Activated naive CD8-positive, alpha-beta T cell treated with anti-CD3 and anti-CD28 coated beads, Interleukin-2, amount 50 U/mL, for 24 hours (primary cell): ENCODE measurements at places on chromosomes 6 and 20.

- peak; percentile 50 for DNase-seq
Measured at GRCh38 chr6:293193-294174, 1.2 kb downstream of the DUSP22 start.

- no peak for DNase-seq
Measured at GRCh38 chr6:1947922-1948321, 297.5 kb downstream of the GMDS start.

GRCh38 chr6:157246048-157246630, 77.2 kb downstream of the TMEM242 start:
- DNase-seq = no peak

DNA sequence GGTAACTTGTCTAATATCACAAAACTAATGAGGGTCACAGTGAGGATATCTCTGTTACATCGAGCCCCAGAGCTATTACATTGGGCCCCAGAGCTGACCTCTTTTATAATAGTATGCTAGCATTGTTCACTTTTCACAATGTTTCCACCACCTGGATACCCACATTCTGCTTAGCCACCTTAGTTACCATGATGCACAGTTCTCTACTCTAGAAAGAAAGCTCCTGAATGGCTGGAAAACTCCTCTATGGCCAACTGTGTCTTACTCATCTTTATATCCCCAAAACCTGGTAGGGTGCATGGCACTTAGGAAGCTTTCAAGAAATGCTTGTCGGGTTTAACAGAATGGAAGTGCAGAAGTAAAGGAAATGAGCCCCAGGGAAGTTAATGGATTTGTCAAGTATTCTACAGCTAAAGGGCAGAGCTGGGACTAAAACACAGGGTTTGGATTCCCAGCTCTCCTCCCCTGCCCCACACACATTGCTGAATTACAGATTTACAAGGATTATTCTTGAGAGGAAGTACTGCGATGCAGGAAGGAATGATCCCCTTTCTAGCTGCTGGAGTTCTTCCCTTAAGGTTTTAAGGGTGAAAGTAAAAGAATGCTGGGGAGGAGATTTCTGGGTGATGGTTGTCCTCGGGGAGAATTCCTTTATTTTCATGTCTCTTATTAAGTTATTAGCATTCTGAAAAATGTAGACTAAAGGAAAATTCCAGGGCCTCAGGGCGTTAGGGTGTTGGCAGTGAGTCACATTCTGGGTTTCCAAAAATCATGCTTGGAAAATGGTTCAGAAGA, 16.1 kb upstream of the HINT3 start:
- no peak for DNase-seq

- DNase-seq = no peak
Measured at GRCh38 chr6:21855811-21856455, 262.4 kb downstream of the SOX4 start.

DNA sequence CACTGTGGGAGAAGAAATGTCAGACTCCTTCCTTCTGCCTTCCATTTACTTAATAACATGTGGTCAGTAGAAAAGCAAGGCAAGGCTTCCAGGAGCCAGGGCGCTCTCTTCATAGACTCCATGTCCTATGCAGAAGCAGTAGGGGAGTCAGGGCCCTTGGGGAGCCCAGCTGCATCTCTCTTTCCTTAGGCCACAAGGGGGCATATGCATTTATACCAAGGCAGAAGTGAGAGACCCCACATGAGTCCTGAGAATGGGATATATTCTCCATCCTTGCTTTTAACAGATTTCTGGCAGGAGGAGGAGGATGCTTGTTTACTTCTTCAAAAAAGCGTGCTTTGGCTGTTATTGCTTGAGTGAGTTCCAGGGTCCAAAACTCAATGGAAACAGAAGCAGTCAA, 198.5 kb downstream of the HIVEP2 start:
- DNase-seq = peak; percentile 29

DNA sequence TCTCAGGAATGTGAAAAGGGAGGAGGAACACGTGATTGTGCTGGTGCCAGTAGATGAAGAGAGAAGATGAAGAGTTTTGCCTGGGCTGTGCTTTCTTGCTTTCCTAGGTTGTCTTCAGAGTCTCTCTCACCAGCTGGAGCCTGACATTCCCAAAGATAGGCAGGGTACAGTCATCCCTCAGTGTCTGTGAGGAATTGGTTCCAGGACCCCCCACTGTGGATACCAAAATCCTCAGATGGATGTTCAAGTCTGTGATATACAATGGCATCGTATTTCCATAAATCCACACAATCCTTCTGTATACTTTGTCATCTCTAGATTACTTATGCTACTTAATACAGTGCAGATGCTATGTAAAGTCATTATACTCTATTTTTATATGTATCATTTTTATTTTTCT, 113.5 kb downstream of the SAMD5 start:
- DNase-seq = no peak

DNA sequence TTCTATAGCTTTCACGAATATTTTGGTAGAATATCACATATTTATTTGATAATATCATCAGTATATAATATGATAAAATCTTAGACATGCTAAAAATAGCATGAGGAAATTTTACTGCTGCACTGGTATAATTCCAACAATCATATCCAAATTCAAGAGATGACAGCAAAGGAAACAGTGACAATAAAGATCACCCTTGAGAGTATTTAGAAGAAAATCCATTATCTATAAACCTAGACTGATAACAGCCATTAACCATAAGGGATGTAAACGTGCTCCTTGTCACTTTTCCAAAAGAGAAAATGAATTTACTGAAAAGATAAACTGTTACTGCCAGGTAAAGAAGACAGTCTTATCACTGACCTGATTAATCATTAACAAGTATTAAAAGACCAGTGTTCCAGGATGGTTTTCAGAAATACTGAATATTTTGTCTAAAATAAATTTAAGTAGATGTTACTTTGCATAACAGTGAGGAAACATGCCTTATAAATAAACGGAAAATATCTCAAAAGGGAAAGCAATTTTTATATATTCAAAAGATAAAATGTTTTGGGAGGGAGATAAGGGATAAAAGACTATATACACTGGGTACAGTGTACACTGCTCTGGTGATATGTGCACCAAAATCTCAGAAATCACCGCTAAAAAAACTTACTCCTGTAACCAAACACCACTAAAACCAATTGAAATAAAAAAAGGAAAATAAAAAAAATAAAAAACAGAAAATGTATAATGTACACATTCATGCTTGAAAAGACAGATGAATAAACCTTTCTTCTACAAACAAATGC, 1704.7 kb downstream of the HACE1 start:
- no peak for DNase-seq

GRCh38 chr20:10129749-10130148, 88.9 kb upstream of the SNAP25 start:
- DNase-seq = no peak

- DNase-seq = no peak
Measured at GRCh38 chr6:139588076-139588639, 213.7 kb upstream of the CITED2 start.

- no peak for DNase-seq
Measured at GRCh38 chr6:30483677-30484279, 5.5 kb upstream of the HLA-E start.

- DNase-seq = no peak
Measured at GRCh38 chr6:53527249-53527765, 17.6 kb downstream of the GCLC start.

DNA sequence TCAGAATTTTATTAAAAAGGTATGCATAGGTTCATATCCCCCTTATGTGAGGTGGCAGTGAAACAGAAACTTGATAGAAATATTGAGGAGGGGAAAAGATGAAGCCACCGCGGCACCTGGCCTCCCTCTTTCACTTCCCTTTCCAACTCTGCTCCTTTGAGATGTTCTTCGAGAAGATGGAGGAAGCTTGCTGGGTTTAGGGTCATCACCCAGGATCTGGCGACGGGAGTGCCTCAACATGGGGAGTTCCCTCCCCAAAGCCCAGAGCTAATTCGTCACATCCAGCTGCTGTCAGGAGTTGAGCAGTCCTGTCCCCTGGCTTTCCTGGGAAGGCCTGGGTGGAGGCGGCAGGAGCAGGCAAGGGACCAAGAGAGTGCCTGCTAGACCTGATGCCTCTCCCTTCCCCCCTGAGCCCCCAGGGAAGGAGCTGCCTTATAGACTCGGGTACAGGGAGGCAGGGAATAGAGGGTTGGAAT, 29.1 kb downstream of the RREB1 start:
- DNase-seq = no peak

DNA sequence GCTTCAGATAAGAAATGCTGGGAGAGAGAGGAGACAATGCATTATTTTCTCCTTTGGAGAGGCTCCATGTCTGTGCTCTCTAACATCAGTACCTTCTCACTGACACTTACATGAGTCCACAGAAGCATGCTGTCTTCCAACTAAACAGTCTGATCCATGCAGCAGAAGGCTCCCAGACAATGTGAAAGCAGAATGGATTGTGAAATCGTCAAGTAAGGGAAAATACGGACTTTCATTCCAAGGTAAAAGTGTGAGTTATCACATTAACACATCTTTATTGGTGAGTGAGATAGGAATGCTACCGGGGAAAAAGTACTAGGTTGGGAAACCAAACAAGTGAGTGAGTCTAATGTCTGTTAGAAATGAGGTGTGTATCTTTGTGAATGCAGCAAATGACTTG, 167.6 kb upstream of the KCNK16 start:
- DNase-seq = no peak

DNA sequence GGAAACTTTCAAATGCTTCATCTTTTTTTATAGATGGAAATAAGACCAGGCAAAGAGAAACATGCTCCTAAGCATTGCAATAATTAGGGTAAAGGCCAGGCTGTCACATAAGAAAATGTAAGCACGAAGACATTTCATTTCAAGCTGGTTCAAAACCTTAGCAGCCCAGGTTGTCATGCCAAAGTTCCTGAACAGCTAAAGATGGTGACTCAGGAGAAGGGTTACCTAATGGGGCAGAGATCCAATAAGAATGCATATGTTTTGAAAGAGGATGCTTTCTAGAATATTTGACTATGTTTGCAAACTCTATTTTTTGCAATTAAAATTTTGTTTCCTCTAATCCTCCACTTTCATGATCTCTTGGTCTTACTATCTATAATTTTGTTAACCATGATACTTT, 65.6 kb upstream of the PHACTR2 start:
- no peak for DNase-seq

GRCh38 chr6:83594941-83595340, 82.6 kb downstream of the PRSS35 start:
- no peak for DNase-seq

GRCh38 chr6:8219352-8219943, 117.1 kb upstream of the EEF1E1 start:
- peak; percentile 26 for DNase-seq

GRCh38 chr6:124260337-124260736, 456.7 kb downstream of the NKAIN2 start:
- DNase-seq = no peak

GRCh38 chr6:43724914-43725642, 37.5 kb upstream of the MRPS18A start:
- DNase-seq = peak; percentile 87

GRCh38 chr20:63222541-63222940, 6.6 kb upstream of the YTHDF1 start:
- DNase-seq = no peak

GRCh38 chr6:11762794-11763459, 15.7 kb downstream of the ADTRP start:
- DNase-seq = no peak

- DNase-seq = no peak
Measured at GRCh38 chr6:4606821-4607704, 169.1 kb upstream of the CDYL start.

- peak; percentile 27 for DNase-seq
Measured at GRCh38 chr6:13526727-13527670, 39.6 kb upstream of the GFOD1 start.

DNA sequence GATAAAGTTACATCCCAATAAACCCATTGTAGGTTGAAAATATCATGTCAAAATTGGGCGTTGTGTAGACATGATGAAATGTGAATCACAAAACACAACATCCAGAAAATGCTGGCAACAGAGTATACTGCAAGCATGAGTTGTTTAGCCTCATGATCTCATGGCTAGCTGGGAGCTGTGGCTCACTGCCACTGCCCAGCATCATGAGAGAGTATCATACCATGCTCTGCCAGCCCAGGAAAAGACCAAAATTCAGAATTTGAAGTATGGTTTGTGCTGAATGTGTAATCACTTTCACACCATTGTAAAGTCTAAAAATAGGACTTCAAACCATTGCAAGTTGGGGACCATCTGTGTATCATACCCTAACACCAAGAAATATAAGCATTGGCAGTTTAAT, 45.2 kb upstream of the SMAP1 start:
- no peak for DNase-seq

- DNase-seq = no peak
Measured at GRCh38 chr6:145069966-145070365, 665.4 kb downstream of the EPM2A start.

- no peak for DNase-seq
Measured at GRCh38 chr6:76694795-76695194, 622.3 kb upstream of the IMPG1 start.

GRCh38 chr6:3861424-3861823, 12.3 kb downstream of the FAM50B start:
- no peak for DNase-seq

DNA sequence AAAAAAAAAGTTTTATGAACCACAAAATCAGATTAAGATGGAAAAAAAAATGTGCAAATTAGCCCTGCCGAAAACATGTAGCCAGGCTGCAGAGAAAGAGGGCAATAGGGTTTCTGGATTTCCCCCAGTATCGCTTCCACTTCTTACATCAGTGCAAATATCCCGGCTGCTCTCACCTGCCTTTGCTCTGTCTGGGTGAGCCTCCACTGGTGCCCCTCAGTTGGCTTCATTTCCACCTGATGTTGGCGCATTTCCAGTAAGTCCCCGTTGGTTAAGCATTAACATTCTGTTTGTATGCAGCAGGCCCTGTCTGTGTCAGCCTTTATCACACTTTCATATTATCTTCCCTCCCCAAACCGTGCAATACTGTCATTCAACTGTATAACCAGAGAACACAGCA, 215.1 kb downstream of the CBLN4 start:
- DNase-seq = no peak

- no peak for DNase-seq
Measured at GRCh38 chr6:74366634-74367033, 670.6 kb downstream of the CD109 start.

- no peak for DNase-seq
Measured at GRCh38 chr6:53811082-53811481, 16.3 kb downstream of the LRRC1 start.

GRCh38 chr6:164097551-164098398, 683.3 kb downstream of the QKI start:
- no peak for DNase-seq

DNA sequence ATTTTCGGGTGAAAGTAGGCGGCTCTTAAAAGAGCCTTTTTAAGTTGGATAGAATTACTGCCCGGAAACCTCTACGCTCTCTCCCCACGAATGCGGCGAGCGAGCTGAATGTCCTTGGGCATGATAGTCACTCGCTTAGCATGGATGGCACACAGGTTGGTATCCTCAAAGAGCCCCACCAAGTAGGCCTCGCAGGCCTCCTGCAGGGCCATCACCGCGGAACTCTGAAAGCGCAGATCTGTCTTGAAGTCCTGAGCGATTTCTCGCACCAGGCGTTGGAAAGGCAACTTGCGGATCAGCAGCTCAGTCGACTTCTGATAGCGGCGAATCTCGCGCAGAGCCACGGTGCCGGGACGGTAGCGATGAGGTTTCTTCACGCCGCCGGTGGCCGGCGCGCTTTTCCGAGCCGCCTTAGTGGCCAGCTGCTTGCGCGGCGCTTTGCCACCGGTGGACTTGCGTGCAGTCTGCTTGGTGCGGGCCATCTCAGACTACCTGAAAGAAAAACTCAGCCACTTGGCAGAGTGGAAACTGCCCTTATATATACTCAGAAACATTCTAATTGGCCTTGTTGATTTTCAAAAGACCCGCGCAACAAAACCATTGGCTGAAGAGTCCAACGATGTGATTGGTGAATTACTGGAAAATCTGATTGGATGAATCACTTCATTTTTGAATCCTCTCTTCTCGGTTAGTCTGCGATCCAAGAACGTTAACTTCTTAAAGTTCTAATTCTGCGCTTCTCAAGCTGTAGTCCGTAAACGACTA, 93.9 kb upstream of the BTN3A2 start:
- DNase-seq = peak; percentile 80
